ENCODE measurements at places on chromosomes 1 and 21.
A peak's percentile ranks its signal among the peaks of the same experiment; 100 is the strongest.

- no peak for DNase-seq
Observed at GRCh38 chr21:45844181-45844580, 137.4 kb upstream of the COL6A1 start.

- DNase-seq: no peak
Observed at GRCh38 chr1:93591676-93592550, 89.7 kb downstream of the BCAR3 start.

DNA sequence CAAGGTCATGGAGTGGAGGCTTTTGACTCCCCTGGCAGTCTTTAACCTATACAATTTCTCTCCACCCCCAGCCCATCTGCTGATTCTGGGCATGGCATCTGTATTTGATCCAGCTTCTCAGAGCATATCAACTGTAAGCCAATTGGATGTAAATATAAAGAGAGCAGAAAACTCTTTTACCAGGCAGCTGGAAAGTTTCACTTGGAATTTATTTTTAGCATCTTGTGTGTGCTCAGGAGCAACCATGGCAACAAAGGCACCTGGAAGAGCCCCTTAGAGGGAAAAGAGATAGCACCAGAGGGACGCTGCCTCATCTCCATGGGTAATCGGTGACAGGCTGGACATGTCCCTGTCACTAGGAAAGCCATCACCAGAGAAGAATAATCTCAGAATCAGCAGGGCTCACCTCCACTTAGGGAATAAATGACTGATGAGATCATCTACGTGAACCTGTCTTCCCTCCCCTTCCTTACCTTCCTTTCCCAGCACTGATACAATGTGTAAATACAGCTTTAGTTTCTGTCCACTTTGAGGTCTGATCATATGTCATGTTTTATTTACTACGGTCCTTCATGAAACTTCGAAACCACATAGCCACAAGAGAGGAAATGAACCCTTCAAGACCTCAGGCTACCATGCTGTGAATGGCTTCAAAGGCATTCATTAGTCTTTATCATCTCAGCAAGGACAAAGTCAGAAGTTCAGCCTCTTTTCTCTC is 25.3 kb upstream of the SIPA1L2 start:
- DNase-seq: no peak

DNA sequence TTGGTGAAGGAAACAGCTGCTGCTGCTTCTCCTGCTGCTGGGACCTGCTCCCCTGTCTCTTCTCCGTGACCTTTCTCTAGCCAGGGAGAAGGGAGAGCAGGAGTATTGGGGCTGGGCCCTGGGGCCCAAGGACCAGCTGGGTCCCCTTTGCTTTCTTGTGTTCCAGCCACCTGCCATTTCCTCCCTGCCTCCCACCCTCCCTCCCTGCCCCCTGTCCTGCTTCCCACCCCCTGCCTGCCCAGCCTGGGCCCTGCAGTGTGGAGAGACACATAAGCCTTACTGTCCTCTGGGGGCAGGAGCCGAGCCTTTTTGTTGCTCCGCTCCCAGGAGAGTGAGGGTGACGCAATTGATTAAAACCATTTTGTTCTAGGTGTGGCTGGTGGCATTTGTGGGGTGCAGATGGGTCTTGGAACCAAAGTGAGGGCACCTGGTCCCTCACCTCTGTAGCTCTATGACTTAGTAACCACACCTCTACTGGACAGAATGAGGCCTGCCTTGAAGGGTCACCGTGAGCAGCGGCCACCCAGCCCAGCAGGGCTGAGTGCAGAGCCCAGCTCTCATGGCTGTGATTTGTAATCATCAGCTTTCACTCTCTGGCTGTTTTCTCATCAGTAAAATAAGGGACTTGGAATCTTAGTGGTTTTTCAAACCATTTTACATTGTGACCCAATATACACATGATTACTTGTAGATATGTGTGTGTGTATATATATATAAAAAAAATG is 13.9 kb upstream of the TMEM222 start:
- no peak for DNase-seq

DNA sequence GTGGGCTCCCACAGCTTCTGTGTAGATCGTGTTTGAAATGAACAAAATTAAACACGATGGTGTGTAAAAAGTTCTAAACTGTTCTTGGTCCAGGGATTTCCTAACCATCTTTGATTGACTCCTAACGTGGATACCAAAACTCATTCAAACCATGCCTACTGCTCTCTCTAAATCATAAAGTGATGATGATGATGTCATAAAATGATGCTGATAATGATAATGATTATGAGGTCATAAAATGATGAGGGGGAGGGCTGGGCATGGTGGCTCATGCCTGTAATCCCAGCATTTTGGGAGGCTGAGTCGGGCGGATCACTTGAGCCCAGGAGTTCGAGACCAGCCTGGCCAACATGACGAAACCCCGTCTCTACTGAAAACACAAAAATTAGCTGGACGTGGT is 133.3 kb upstream of the COA6 start:
- no peak for DNase-seq

GRCh38 chr1:45880930-45881329 is 77.5 kb downstream of the MAST2 start:
- DNase-seq: no peak

- DNase-seq: no peak
Observed at GRCh38 chr1:43279161-43279560, 6.2 kb downstream of the C1orf210 start.

GRCh38 chr1:13723810-13724209 is 23.8 kb downstream of the PRDM2 start:
- DNase-seq: peak; percentile 21

GRCh38 chr21:34511181-34511580 is 829 bp downstream of the KCNE1 start:
- DNase-seq: no peak

GRCh38 chr1:175597969-175598765 is 145.2 kb downstream of the TNR start:
- no peak for DNase-seq

DNA sequence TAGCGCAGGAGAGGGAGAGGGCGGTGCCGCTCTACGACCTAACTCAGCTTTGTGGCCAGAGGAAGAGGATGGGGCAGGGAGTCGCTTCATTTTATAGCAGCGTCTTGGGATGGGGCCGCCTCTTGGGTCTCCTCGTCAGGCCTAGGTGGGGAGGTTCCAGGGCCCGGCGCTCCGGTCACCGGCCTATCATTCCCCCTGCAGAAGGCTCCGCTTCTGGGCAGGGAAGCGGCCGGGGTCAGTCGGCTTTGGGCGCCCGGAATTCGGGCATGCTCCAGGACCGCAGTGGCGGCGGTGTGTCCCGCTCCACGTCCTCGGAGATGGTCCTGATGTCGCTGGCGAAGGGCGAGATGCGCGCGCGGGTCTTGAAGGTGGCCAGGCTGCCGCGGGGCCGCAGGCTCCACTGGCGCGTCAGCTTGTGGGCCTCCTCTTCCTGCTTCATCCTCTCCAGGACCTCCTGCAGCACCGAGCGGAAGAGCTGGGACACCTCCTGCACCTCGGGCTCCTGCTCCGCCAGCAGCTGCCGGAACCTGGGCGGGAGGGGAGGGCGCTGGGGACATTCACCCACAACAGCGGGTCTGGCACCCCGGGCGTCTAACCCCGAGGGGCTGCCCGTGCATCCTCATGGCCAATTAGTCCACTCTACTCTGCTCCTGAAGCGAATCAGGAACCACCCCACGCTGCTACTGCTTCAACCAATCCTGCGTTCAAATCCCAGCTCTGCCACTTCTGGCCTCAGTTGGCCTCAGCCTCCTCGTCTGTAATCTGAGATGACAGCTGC is 13.0 kb downstream of the RD3 start:
- DNase-seq: no peak

DNA sequence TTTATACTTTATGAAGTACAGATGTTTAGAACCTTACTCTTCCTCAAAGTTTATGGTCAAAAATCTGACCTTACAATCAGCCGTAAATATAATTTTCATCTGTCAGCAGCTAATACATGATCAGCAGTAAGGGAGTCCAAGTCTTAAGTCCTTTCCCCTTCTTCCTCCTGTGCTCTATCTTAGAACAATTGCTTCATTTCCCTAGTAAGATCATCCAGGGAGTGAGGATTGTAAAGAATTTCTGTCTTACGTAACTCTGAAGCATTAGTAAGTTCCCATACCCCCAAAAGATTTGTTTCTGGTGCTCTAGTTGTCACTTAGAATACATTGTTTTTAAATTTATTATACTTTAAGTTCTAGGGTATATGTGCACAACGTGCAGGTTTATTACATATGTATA is 2.1 kb downstream of the SETDB1 start:
- no peak for DNase-seq

GRCh38 chr1:10874351-10874750 is 77.9 kb upstream of the CASZ1 start:
- no peak for DNase-seq

GRCh38 chr1:212981571-212982328 is 31.4 kb downstream of the VASH2 start:
- no peak for DNase-seq

GRCh38 chr1:236144033-236144432 is 1.7 kb downstream of the GPR137B start:
- no peak for DNase-seq

- no peak for DNase-seq
Observed at GRCh38 chr1:156707417-156708217, 2.2 kb upstream of the CRABP2 start.

DNA sequence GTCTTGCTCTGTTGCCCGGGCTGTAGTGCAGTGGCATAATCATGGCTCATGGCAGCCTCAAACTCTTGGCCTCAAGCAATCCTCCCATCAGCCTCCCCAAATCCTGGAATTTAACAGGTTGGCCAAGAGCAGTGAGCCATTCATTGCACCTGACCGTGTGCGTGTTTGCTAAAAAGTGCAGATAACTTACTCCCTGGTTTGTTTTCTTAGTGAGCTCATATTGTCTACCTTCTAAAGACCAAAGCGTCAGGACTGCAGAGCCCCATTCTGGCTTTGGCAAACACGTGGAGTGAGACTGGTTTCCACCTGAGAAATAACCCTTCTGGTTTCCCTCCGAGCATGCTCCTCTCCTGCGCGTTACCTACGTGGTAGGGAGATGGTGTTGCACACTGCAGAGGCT is 32.2 kb upstream of the CA6 start:
- no peak for DNase-seq

DNA sequence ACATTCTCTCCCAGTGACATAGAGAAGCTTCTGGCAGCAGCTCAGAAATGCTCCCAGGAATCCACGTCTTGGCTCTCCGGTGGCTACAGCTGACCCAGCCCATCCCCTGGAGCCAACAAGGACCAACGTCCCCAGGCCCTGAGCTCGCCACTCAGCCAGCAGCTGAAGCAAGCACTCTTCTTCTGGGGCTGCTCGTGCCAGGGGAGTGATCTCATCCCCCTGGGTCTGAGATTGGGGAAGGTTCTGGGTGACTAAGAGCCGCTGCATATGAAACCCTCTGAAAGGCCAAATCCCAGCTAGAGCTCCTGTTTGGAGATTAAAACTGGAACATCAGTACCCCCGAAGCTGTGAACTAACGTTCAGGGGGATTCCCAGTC is 487.9 kb downstream of the NPHP4 start:
- no peak for DNase-seq

DNA sequence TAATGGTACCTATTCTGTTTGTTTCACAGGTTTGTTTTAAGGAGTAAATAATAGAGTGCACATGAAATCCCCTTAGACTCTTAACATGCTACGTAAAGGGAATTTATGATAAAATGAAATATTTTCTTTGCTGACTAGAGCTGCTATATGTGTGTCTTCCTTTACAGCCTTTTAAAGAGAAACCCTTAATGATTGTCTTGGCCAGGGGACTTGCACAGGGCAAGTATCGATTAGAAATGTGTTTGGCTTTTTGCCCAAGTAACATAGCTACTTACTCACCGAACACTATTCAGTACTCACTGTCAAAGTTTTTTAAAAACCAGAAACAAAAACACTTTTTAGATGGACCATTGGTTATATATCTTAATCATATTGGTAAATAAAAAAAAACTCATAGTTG is 71.3 kb upstream of the KIAA1614 start:
- no peak for DNase-seq

- no peak for DNase-seq
Observed at GRCh38 chr1:175005085-175005783, 5.5 kb downstream of the CACYBP start.
